Inflammatory macrophage (primary cell): ENCODE measurements at places on chromosomes 12 and 14.

- no peak for DNase-seq
Observed at GRCh38 chr12:56107242-56107641, 2.9 kb downstream of the PA2G4 start.

DNA sequence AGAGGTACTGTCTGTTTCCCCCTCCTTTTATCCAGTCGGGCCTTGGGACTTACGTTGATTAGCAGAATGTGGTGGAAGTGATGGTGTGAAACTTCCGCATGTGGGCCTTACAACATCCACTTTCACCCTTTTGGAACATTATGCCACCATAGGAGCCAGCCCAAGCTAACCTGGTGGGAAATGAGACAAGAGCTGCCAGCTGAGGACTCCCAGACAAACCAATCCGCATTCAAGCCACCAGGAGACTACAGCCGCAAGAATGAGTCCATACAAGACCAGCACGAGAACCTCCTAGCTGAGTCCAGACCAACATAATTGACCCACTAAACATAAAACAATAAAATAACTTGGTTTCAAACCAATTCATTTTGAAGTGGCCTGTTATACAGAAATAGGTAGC is 9.1 kb upstream of the PTGER2 start:
- no peak for DNase-seq

DNA sequence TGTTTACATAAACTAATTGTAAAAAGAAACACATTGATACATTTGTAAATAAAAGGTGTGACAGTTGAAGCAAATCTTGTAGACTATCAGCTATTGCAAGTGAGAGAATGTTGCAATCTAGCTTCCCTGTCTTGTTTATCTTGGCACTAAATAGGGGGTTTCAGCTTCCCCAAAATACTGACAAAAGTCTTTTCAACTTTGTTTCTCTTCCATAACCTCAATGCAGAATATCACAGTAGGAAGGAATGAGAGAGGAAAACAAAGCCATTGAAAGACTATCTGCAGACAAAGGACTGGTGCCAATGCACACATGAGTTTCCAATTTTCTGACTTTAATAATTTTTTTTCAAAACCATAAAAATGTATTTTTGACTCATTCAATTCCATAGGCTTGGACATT is 886.2 kb upstream of the MGAT4C start:
- no peak for DNase-seq

GRCh38 chr14:68468437-68469207 is 324.2 kb downstream of the ZFP36L1 start:
- no peak for DNase-seq

- DNase-seq, result peak; percentile 91
Observed at GRCh38 chr14:91332171-91332985, 85.2 kb downstream of the CCDC88C start.

DNA sequence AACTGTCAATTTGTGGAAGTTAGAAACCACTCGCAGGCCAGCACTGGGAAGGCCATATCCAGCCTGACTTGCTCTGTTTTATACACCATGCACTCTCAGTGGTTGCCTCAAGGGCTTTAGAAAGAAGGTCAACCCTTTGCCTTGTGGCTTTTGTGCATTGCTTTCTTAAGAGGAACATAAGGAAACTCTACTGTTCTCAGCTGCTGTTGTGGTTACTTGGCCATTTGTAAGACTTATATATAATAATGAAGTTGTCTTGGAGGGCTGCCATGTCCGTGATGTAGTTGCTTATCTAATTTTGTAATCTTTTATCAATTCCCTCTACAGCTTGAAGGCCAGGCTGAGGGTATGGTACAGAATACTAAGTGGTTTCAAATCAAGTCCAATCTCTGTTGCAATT is 637.8 kb downstream of the DIO2 start:
- no peak for DNase-seq

DNA sequence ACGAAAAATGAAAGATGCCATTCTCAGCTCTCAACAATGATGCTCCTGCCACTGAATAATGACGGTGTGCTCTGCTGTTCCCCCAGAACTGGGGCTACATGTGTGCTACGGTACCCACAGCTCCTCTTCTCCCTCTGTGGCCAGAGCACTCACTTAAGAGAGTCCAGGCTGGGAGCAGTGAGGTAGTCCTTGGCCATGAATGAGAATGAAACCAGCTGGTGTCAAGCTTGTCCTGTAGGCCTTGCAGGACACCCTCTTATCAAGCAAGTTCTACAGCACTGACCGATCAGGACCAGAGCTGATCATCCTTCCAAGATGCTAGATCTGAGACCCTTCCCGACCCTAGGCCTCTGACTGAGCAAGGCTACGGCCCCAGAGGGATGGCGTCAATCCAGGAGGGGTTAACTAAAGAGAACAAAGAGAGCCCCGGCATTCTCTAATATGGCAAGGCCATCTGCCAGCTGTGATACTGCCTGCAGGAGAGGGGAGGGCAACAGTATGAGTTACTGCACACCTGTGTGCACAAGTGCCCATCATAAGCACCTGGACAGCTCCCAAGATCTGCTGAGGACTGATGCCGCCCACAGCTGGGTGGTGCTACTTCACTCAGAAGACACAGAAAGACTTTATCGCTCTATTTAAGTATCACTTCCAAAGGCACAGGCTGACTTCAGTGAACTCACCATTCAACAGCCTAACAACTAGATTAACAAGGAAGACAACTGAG is 30.5 kb downstream of the APPL2 start:
- no peak for DNase-seq

- no peak for DNase-seq
Observed at GRCh38 chr12:87117526-87117925, 861.3 kb upstream of the MGAT4C start.

- DNase-seq, result no peak
Observed at GRCh38 chr12:106046301-106046846, 92.4 kb downstream of the NUAK1 start.

- DNase-seq, result peak; percentile 96
Observed at GRCh38 chr12:40208707-40209446, 15.9 kb upstream of the LRRK2 start.

- no peak for DNase-seq
Observed at GRCh38 chr14:68982581-68982980, 3.5 kb upstream of the ACTN1 start.

DNA sequence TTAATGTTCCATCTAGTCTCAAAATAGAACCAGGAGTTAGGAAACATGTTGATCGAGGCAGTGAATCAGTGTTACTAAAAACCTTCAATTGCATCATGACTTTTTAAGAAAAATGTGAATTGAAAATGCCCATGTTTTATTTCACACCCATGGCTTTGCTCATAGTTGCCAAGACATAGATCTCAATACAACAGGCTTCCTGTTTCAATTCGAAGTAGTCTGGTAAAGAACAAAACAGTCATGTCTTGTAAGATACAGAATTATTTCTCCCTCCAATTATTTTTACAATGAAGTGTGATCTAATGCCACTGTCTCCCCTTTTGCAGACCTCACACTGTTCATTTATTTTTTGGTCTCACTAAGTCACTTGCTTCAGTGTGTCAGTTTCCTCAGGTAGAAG is 44.6 kb upstream of the FAR2 start:
- no peak for DNase-seq

GRCh38 chr14:46999661-47000060 is 348.1 kb upstream of the RPL10L start:
- no peak for DNase-seq

DNA sequence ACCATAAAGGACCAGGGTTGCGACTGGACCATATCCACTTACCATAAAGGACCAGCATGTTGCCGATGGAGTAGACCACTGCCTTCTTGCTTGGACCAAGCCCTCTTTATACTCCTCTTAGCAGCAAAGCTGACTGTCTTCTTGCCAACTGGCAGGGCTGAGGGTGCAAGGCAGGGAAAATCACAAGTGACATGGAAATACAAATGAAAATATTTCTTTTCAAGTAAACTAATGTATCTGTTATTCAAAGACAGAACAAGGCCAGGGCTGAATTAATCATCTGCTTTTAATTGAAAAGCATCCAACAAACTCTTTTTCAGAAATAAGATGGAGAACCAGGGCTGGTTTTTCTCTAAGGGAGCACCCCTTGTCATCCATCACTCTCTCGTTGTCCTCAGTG is at the start of gene CELA1:
Gene CELA1, minus strand, starts transcription at position 99 of the 400 bp plus-strand sequence. Its CDS starts 41 bp downstream, at position 58.
- DNase-seq, result no peak

GRCh38 chr12:131909752-131910219 is 15.4 kb downstream of the ULK1 start:
- no peak for DNase-seq

DNA sequence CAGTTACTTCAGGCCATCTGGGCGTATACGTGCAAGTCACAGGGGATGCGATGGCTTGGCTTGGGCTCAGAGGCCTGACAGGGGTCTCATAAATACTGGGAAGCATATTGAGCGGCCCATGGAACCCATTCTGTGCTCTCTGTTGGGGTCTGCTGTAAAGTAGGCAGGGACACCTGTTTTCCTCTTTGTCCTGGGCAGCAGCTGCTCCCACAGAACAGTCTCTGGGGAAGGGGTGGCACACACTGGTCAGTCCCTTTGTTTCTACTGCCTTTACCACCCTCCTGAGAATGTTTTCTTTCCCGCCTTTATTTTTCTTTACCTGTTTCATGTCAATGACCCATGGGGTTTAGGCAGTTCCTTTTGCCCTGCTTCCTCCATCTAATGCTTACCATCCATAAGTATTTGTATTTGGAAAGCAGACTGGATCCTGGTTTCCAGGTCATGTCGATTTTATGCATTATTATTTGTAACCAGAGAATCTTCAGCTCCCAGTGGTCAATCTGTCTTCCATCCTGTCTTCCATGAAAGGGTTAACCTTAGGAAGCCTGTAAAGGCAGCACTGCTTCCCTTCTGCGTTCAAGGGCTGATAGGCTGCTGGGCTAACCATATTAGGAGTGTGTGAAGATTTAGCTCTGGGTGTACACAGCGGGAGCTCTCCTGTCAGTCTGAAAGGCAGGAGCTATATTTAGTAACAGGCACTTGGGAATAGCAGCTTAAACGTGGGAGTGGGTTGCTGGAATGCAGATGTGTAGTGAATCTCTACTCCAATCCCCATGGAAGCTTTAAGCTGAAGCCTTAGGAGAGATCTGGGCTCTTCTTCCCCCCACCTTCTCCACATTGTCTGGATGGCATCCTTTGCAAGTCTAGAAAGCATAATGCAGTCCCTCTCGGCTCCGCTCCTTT is 124.0 kb downstream of the DYRK2 start:
- no peak for DNase-seq

DNA sequence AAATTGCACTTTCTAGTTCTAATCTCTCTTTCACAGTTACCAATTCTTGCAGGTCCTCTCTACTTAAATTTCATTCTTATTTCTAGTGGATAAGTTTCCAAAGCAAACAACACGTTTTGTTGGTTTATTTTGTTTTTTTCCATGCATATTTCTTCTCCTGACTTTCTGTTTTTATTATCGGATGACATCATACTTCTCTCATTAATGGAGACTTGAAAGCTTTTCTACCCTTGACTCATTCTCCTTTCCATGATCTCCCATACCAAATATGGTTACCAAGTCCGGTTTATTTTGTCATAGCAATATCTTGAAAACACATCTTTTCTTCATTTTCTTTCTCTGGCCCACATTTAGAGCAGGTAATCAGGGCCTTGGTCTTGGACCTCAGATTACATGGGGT is 796.5 kb downstream of the GALC start:
- DNase-seq, result no peak

DNA sequence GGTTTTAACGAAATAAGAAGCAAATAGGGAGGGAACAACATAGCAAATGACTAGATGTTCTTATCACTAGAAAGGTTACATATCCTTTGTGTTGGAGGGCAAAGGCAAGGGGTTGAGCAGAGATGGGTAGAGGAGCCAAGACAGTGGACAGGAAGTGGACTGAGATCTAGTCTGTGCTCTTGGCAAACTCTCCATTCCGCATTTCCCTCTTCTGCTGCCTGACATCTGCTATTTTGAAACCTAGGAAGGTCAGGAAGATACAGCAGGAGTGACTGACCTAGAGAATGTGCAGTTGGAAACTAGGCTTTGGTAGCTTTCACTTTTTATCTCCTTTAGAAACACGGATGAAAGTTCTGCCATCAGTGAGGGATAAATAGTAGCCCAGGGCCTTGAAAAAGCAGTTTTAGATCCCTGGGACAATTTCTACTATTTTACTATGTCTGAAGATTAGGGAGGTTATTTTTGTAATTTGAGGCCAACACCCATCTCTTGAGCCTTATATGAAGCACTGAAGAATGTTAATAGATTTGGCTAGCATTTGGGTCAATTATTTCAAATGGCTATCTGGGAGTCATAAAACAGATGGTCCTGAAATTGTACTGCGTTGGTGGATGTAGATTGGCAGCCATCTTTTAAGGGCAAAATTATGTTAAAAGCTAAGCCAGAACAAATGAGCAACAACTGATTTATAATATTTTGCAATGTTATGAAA is 410.3 kb downstream of the PCNX1 start:
- DNase-seq, result no peak

DNA sequence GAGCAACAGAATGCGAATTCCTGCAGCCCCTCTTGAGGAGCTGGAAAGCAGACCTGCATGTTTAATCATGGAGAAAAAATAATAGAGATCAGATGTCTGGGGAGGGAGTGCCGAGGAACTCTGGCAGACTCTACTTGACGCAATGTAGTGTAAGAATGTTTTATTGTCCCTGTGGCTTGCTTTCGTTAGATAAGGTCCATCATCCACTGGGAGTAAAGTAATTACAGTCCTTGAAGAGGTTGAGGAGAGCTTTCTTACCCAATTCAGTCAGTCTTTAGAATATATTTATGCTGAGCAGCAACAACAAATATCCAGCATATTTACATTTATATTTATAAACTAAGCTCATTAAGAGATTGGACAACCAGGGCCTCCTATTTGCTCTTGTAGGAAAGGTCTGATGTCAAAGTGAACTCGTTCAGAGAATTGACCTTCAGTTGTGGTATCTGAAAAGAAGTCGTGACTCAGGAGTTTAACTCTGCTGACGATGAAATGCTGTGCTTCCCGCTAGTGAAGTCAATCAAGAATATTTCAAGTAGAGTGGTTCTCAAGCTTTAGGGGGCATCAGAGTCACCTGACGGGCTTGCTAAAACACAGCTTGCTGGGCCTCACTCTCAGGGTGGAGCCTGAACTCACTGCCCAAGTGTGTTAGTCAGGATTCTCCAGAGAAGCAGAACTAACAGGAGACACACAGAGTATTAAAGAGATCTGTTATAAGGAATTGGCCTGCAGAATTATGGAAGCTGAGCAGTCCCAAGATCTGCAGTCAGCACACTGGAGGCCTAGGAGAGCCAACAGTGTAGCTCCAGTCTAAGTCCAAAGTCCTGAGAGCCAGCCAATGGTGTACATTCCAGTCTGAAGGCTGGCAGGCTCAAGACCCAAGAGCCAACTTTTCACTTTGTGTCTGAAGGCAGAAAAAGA is 139.3 kb upstream of the LMNTD1 start:
- no peak for DNase-seq

- DNase-seq, result no peak
Observed at GRCh38 chr14:96265383-96266095, 9.5 kb downstream of the BDKRB1 start.

GRCh38 chr14:79407572-79407971 is 803.7 kb downstream of the DIO2 start:
- DNase-seq, result no peak

DNA sequence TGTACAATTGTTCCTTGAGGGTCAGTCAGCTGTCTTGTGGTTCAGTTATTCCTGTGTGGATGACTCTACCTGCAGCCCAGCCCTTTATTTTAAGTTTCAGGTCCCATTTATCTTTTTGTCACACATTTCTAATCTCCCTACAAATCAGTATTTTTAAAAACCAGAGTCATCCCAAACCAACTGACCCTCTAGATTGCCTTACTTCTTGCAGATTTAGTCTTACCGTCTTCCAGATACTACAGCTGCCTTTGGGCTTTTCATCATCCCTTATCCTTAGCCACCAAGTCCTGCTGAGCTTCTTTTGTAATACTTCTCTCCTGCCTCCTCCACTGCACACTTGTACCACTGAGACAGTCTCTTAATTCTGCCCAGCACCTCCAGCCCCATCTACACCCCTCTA is 54.9 kb downstream of the PRKCH start:
- DNase-seq, result no peak
